ENCODE measurements at places on chromosomes 16 and 17. TPM values are rescaled to one million over a fixed set of nuclear protein-coding genes. Genes with fewer than 3 reads are reported as not detected.

Gene CALCOCO2
- total RNA-seq: 154 TPM

Gene CD300E
- 5.7 TPM for total RNA-seq

Gene GNG13
- total RNA-seq: not detected

Gene CCDC40
- total RNA-seq: 3.4 TPM

Gene RAB26
- total RNA-seq: 0.21 TPM

Gene KRTAP9-9
- total RNA-seq: not detected

Gene FZD2
- total RNA-seq: 0.22 TPM

Gene CMTM2
- total RNA-seq: not detected

Gene ABCC12
- total RNA-seq: not detected

Gene RPUSD1
- 14.9 TPM for total RNA-seq

Gene ENPP7
- total RNA-seq: not detected

Gene HOXB6
- total RNA-seq: not detected

Gene VAC14
- 38.4 TPM for total RNA-seq

Gene TBX2
- not detected for total RNA-seq

Gene PRPF8
- 451 TPM for total RNA-seq

Gene VMP1
- total RNA-seq: 132 TPM

Gene GSG1L2
- not detected for total RNA-seq

Gene ARHGDIG
- not detected for total RNA-seq

Gene GAS2L2
- total RNA-seq: not detected

Gene HSD17B2
- total RNA-seq: not detected

Gene TMEM238L
- total RNA-seq: not detected

Gene ZPBP2
- total RNA-seq: not detected

Gene MPP3
- not detected for total RNA-seq

Gene NPIPB6
- total RNA-seq: 3.2 TPM

Gene G6PC1
- not detected for total RNA-seq

Gene RPL38
- total RNA-seq: 1,542 TPM

Gene PSME3
- total RNA-seq: 78.8 TPM

Gene HNF1B
- total RNA-seq: not detected

Gene MGRN1
- total RNA-seq: 69.3 TPM

Gene CES4A
- 20.0 TPM for total RNA-seq

Gene TK1
- total RNA-seq: 0.42 TPM

Gene EVI2A
- 41.5 TPM for total RNA-seq

Gene TMEM98
- not detected for total RNA-seq

Gene KRTAP3-2
- total RNA-seq: not detected

Gene HCRT
- total RNA-seq: not detected

Gene EPX
- not detected for total RNA-seq

Gene SLC12A3
- total RNA-seq: not detected

Gene PSMB10
- total RNA-seq: 119 TPM

Gene SOX8
- total RNA-seq: 3.1 TPM

Gene MYH8
- not detected for total RNA-seq

Gene RFWD3
- 34.2 TPM for total RNA-seq

Gene HOXB4
- 0.91 TPM for total RNA-seq

Gene KCNH6
- total RNA-seq: not detected

Gene PTX4
- not detected for total RNA-seq

Gene TMEM219
- 80.3 TPM for total RNA-seq

Gene TBC1D3D
- 1.0 TPM for total RNA-seq

Gene FSCN2
- 0.65 TPM for total RNA-seq

Gene FOXL1
- 0.13 TPM for total RNA-seq

Gene TMEM220
- total RNA-seq: 0.77 TPM

Gene TP53TG3C
- not detected for total RNA-seq

Gene ZNF652
- total RNA-seq: 53.5 TPM

Gene CCL7
- not detected for total RNA-seq

Gene DYNLL2
- total RNA-seq: 44.1 TPM

Gene CCDC182
- not detected for total RNA-seq

Gene IRX6
- not detected for total RNA-seq

Gene DNAJA2
- total RNA-seq: 73.8 TPM

Gene PIRT
- not detected for total RNA-seq
